ENCODE measurements at places on chromosomes 2 and 18.
A peak's percentile ranks its signal among the peaks of the same experiment; 100 is the strongest.

DNA sequence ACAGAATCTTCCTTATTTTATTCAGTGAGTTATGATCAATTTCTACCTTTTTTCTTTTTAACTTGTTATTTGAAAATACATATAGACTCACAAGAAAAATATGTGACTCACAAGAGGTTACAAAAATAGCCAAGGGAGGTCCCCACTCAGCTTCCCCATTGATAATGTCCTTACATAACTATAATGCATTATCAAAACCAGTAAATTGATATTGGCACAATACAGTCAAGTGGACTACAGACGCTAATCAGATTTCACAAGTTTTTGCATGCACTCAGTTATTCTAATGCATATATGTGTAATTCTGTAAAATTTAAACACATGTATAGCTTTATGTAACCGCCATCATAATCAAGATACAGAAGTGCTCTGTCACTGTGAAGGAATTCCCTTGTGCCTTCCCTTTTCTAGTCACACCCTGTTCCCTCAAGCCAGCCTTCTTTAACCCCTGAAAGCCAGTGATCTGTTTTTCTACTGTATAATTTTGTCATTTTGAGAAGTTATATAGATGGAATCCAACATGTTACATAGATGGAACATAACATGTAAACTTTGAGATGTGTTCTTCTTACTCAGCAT is 118.4 kb downstream of the ALMS1 start:
- DNase-seq, result no peak

- no peak for DNase-seq
These were observed 17.6 kb upstream of the PDIA6 start for GRCh38 chr2:10830203-10830602.

- peak; percentile 6 for DNase-seq
These were observed 319.6 kb downstream of the PIK3C3 start for GRCh38 chr18:42274488-42275137.

DNA sequence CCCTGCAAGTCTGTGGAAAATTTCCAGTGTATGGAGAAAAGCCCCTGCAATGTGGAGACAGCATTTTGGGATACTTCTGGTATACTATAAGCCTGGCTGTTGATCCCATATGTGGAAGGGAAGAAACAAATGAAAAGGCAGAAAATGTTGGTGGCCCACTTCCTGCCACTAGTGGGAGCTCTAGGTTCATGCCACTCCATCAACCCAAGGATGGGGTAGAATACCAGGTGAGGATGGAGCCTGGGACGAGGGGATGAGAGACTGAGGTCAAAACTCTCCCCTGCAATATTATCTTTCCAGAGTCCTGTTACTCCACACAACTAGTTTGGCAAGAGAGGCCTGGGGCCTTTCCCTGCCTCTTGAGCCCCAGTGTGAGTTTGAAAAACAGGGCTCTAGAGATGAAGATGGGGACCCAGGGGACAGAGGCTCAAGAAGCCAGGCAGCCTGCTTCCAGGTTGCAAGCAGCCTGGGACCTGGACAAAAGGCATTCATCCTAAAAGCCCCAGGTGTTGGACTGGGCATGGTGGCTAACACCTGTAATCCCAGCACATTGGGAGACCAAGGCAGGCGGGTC is 31.9 kb downstream of the BMP10 start:
- DNase-seq, result no peak

- DNase-seq, result no peak
These were observed 10.2 kb downstream of the GPR55 start for GRCh38 chr2:230914886-230915285.

GRCh38 chr2:204967199-204967960 is 422.1 kb downstream of the PARD3B start:
- no peak for DNase-seq

- peak; percentile 78 for DNase-seq
These were observed 270.3 kb downstream of the NEDD4L start for GRCh38 chr18:58314284-58314683.

GRCh38 chr2:1701020-1701419 is 43.3 kb downstream of the PXDN start:
- no peak for DNase-seq

DNA sequence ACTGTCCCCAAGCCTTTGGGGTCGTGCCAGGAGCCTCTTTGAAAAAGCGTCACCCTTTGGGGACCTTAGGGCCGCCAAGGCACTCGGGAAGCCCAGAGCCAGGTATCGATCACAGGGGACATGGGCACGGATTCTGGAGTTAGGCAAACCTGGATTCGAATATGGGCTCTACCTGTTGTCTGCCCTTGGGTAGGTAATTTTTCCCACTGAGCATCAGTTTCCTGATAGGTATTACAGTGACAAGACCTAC is 9.3 kb downstream of the TMEM198 start:
- DNase-seq, result no peak

DNA sequence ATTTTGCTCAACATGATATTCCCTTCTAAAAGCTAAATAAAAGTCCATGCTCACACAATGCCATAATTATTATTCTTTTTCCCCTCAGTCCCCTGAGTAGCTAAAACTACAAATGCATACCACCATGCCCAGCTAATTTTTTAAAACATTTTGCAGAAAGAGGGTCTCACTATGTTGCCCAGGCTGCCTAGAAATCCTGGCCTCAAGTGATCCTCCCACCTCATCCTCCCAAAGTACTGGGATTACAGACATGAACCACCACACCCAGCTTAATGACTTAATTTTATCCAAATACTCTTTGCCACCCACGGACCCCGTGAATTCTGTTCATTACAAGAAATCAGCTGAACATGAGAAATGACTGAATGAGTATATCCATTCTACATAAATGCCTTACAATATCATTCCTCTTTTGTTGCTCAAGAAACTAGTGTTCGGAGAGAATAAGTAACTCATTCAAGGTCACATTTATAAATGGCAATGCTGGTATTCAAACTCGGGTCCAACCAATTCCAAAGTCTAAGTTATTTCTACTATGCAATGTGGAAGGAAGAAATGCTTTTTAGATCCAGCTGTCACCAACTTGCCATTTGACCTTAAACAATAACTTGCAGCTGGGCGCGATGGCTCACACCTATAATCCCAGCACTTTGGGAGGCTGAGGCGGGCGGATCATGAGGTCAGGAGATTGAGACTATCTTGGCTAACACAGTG is 59.8 kb downstream of the NOL10 start:
- no peak for DNase-seq

- DNase-seq, result no peak
These were observed 6.0 kb upstream of the CTLA4 start for GRCh38 chr2:203861607-203862006.

DNA sequence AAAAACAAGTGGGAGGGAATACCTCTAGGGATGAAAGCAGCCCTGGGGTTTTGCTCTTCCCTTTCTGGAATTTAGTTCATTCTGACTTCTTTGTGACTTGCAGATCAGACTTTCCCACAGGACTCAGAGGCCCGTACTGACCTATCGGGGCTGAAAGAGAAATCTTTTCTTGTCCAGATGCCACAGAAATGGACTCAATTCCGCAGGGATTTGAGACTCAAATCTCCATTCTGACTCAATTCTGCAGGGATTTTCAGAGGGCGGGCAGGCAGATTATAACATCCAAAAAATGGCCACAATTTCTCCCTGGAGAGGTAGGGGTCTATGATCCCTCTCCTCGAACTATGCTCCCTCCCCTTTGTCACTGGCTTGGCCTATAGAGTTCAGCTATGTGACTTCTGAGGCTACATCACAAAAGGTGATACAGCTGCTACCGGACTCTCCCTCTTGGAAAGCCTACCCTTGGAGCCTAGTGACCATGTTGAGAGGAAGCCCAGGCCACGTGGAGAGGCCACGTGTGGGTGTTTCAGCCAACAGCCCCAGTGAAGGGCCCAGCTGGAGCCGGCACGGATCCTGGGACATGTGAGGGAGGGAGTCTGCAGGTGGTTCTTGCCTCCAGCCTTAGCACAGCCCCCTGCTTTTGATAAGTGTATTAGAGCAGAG is 4.8 kb upstream of the EFHD1 start:
- DNase-seq, result no peak

DNA sequence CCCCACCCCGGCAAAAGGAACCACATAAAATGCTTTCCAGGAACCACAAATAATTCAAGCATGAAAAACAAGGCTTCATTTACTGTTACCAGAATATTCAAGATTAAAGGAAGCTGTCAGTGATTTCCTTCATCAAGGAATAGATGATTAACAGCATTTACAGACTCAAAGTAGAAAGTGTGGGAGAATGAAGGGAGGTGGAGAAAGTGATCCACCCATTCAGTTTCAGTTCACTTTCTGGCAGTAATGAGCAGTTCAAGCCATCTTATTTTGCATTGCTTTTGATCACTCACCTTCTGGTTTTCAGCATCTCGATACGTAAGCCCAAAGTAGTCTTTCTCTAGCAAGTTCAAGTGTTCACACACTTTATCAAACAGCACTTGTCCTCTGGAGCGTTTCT is 99.0 kb downstream of the EPB41L3 start:
- no peak for DNase-seq

DNA sequence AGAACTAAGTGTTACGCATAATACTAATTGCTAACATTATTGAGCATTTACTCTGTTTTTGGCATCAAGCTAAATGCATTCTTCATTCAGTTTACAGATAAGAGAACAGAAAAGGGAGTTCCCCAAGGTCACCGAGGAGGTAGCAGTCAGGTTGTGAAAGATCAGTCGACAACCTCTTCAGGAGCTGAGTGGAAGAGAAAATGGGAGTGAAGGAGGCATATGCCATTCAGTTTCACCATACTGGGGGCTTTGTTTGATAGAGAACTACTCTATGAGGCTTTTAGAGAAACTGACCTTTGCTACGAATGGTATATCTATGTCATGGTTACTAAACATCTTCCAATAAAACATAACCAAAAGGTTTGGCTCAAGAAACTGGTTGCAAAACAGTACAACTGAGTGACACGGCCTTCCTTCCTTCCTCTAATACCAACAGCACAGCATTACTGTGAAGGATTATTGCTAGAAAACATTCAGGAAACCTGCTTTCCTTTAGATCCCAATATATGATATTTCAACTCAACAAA is 112.1 kb downstream of the RBMS1 start:
- DNase-seq, result no peak

GRCh38 chr2:61157371-61158003 is 4.5 kb upstream of the C2orf74 start:
- no peak for DNase-seq

- DNase-seq, result no peak
These were observed 57.3 kb upstream of the ALPP start for GRCh38 chr2:232321156-232321816.

DNA sequence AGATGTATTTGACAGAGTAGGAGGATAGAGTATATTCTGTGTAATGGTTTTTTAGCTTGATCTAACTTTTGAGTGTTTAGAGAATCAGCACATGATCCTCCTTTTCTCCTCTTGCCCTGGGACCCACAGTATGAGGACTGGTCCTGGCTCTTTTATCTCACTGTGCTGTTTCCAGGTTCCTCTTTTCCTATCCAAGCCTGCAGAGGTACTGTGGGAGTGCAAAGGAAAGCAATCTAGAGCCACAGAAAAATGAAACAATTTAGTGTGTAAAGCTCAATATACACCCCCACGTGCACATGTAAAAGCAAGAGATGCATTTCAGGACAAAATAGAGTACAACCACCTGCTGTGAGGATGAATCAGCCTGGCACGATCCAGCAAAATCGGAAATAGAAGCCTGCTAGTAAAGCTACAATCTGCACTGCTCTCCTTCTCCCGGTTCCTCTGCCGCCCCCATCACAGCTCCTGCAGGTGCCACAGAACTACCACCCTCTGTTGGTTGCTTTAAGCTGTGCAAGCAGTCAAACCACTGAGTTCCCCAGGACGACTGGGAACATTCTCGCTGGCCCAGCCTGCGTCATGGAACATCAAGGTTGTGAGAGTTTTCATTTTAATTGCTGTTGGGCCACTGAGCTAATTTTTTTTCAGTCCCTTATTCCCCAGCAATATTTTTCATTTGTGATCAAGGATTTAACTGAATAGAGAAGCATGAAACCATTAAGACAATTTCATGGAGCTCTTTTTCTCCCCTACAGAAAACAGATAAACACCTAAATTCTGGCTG is 47.8 kb upstream of the MAPRE3 start:
- peak; percentile 78 for DNase-seq

- no peak for DNase-seq
These were observed 68.4 kb downstream of the POLR1A start for GRCh38 chr2:86037141-86037794.

DNA sequence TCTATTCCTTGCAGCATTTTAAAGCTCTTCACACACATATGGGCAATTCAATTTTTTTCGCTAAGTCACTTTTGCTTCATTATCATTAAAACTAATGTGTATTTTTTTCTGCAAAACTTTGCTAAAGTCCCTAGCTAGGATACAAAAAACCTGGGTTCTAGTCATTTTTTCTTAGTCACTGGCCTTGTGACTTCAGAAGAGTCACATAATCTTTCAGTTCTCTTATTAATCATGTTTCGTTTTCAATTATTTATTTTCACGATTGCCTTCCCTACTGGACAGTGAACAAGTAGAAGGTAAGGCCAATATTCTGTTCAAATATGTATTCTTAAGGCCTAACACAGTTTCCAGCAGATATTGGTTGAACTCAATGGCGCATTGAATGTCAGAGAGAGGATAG is 60.9 kb upstream of the CYRIA start:
- no peak for DNase-seq

DNA sequence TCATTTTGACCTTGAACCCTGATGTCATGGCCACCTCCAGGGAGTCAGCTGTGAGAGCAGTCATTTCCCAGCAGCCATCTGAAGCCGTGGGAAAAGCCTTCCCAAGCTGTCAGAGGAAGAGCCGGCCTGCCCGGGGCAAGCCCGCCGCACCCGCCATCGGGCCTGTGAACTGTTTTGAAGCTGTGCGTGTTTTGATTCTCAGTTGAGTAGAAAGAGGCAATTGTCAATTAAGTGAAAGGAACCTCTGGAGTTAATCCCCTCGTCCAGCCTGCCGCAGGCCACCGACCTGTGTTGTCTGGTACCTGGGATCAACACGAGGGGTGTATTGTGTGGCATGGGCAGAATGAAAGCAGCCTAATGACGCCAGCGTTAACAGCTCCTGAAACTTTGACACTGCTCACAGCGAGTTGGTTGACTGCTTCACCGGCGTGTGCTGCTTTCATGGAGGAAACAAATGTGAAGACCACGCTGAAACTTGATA is 318.4 kb downstream of the AGAP1 start:
- DNase-seq, result no peak

- no peak for DNase-seq
These were observed 67.0 kb downstream of the GALR1 start for GRCh38 chr18:77316641-77317040.

DNA sequence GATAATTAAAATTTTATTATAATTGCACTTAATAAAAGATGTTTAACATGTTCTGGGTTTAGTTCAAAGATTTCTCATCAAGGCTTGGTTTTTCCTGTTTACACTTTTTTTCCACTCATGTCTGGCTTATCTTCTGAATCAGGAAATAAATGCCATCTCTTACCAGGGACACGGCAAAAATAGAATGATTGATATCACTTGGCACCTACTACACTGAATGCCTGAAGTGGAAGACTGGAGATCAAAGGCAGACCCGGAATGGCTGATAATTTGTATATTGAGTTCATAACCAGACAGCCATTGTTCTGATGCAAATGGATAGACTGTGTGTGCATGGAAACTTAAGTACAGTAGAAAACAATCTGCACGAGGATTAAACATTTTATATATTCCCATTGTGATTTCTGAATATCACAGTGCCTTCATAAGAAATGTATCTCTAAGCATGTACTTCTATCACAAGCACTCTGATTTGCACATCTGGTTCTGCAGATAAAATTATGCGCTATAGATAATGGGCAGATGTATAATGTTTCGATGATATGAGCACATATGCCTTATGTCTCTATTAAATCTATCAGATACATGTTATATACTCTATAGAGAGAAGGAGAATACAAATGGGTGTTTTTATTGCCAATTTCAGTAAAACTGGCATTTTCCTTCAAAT is 304.8 kb downstream of the RND3 start:
- DNase-seq, result no peak
